CD4-positive, alpha-beta T cell treated with Interferon gamma for 1 hour (primary cell): ENCODE measurements at places on chromosomes 11 and 22.

DNA sequence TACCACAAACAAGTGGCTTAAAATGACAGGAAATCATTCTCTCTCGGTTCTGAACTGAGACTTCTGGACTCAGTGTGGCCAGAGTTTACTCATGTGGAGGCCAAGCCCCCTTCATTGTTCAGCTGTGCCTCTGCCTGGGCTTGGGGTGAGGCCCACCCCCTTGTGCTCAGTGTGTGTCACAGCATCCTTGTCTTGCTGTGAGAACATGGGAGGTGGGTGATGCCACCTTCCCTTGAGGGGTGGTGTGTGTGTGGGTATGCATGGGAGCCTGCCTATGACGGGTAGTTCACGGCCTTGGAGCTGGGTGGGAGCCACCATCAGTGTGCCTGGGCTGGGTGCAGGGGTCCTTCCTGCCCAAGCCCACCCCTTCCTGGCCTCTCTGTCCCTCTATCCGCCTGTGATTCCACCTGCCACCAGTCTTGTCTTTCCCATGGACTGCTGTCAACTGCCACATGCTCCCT, 101.7 kb downstream of the MORC2 start:
- no peak for DNase-seq

DNA sequence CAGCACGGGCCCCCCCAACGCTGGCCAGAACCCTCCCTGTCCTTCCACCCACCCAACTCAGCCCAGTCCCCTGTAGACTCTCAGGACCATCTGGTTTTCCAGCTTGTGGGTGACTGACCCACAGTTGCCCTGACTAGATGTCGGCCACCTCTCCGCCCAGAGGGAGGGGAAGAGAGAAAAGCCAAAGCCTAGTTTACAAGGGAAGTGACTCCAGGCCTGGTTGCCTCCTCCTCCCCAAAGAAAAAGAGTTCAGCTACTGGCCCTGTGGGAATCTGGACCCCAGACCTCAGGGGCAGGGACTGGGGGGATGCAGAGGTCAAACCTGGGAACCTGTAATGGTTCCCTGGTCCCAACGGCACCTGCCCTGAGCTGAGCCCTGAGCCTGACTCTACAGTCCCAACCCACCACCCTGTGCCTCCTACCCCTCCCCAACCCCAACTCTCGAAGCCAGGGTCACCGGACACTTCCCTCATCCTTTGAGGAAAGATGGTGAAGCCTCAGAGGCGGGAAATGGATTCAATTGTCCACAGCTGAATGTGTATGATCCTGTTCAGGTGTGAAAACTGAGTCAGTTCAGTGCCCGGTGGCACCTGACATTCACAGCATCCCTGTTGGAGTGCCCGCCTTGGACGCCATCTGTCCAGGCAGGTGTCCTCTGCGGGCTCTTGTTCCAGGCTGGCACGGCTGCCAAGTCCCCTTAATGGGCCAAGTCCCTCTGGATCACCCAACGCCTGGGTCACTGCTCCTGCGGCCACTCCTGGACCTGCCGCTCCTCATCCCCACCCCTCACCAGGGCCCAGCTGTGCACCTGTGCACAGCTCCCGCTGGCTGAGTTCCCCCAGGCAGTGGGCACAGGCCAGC, 21.0 kb upstream of the WNT7B start:
- DNase-seq: no peak

DNA sequence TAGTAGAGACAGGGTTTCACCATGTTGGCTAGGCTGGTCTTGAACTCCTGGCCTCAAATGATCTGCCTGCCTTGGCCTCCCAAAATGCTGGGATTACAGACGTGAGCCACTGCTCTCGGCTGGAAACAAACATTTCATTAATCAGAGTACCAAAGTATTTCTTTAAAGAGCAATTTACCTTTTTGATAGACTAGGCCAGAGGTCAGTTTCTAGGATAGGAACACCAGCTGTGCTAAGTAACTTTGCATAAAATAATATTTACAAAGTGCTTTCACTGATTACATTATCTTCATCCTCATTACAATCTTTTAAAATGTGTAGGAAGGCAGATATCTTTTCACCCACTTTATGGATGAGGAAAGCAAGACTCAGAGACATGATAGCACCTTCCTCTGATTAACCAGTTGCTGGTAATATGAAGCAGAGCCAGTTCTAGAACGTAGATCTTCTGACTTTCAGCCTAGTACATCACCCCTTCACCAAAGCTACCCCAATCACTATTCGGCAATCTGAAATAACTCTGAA, 355.2 kb downstream of the SOX6 start:
- no peak for DNase-seq

DNA sequence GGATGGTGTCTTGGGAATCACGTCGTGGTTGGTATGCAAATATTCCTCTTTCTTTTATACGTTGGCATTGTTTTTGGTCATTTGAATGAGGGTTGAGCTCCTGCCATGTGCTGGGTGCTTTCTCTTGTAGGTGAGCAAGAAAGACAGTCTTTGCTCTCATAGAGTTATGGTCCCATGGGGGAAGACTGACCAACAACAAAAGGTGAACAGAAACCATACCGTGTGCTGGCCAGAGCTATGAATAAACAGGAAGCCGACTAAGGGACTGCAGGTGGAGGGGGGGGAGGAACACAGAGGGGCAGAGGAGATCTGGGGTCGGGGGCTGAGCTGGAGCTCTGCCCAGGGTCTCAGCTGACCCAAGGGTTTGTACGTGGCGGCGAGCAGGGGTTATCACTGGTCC, 245.3 kb downstream of the CTTN start:
- DNase-seq: no peak

DNA sequence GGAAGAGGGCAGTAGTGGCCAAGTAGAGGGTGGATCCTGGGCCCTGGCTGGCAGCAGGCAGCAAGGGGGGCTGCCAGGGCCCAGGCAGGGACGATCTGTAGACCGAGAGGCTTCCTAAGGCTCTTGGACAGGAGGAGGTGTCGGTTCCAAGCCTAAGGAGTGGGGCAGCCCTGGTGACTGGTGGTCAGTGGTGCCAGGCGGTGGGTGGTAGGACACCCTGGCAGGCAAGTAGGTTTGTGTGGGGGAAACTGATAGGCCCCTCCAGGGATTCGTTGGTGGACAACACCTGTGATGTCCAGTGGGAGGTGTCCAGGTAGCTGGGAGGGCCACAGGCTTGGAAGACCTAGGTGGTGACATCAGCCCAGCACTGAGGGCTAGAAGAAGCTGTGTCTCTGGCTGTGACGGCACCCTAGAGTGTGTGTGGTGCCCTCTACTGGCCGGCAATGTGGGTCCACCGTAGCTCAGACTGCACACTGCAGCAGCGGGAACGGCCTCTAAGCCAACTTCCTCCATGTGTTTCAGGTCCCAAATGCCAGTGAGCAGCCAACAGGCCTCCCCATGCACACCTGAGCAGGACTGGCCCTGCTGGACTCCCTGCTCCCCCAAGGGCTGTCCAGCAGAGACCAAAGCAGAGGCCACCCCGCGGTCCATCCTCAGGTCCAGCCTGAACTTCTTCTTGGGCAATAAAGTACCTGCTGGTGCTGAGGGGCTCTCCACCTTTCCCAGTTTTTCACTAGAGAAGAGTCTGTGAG, 9.4 kb upstream of the SAMM50 start:
- peak; percentile 47 for DNase-seq

GRCh38 chr22:19111140-19111539, 11.1 kb downstream of the DGCR2 start:
- DNase-seq: no peak

GRCh38 chr22:20530368-20531153, 23.2 kb downstream of the MED15 start:
- no peak for DNase-seq

DNA sequence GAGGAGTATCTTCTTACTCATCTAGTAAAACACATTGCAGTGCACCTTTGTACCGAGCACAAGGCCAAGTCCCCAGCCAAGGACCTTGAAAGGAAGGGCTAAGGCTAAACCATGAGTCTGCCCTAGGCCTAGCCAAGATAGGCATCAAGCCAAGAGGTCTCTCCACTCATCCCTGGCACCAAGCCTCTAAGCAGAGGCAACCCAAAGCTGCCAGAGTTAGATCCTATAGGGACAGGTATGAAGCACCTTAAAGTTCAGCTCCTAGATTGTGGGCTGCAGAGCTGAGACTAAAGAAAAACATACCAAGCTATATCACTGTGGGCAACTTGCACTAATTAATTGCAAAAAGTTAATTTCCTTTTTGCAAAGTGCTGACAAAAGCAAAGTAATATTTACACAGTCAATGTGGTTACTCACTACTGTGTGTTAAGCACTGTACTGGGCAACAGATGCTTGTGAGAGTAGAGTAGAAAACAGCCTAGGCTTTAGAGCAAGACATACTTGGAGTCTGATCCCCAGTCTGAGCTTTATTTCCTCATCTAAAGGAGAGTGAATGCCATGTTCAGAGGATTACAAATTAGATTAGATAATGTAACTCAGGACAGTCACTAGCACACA, 7.2 kb downstream of the COA4 start:
- DNase-seq: no peak

DNA sequence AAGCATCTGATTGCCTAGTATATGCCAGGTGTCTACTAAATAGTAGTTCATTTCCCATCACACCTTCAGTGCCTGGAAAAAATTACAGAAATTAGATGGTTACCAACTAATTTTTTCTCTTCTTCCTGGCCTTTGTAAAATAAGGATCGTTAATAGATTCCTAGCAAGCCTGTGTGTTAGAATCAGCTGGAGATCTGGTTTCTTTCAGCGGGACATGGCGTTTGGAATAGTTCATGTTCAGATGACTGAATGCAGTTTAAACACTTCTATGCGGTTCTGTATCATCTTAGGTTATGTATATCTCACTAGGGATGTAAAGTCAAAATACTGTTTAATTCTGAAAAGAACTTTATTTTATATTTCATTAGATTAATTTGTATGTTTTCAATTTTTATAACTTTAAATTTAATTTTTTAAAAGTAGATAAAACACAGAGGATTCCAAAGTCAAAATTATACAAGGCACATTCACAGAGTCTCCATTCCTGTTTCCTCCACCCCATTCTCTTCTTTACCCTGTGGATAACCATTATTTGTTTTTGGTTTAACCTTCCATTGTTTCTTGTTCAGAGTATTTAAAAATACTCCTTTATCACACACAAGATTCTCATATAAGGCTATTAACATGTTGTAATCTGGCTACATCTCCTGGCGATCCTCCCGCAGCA, 132.8 kb downstream of the ATXN10 start:
- no peak for DNase-seq

GRCh38 chr11:117219455-117219854, 12.4 kb downstream of the PCSK7 start:
- DNase-seq: no peak

DNA sequence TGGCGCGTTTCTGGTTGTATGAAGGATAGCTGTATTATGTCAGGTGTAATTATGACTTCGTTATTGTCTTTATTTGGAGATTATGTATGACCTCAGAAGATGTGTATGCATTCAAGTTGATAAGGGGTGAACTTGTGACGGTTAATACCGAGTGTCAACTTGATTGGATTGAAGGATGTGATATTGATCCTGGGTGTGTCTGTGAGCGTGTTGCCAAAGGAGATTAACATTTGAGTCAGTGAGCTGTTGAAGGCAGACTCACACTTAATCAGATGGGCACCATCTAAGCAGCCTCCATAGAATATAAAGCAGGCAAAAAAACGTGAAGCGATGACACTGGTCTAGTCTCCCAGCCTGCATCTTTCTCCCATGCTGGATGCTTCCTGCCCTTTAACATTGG, 15.3 kb upstream of the CD82 start:
- DNase-seq: no peak

- peak; percentile 2 for DNase-seq
Measured at GRCh38 chr11:46006418-46007070, 84.1 kb downstream of the LARGE2 start.

DNA sequence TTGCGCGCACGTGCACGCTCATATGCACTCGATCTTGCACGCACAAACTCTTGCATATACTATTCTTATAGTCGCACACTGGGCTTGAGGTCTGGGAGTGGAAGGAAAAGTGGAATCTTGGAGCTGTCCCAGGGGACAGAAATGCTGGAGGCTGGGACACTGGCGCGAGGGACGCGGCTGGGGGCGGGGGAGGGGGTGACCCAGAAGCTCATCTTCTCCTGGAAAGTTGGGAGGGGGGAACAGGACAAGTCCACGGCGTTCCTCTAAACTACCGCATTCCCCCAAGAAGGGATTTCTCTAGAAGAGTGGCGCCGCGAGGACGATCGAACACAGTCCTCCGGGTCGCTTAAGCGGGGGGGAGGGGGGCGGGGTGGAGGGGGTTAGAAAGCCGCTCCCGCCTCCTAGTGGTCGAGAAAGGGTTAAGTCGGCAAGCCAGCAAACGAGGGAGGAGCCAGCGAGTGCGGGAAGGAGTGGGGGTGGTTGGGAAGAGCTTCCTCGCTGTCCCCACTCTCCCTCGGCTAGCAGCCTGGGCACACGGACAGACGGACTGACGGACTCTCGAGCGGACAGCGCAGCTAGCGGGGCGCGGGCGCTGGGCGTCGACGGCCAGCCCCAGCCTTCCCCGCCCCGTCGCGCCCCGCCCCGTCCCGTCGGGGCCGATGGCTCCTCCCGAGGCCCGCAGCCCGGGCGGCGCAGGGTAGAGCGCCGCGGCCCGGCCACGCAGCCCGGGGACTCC, at the start of gene RTN4RL2:
RTN4RL2 (plus strand) TSS at position 507 of the 736 bp plus-strand sequence. CDS start 338 bp downstream, outside the sequence.
- DNase-seq: no peak

- DNase-seq: no peak
Measured at GRCh38 chr11:12539572-12539971, 134.6 kb upstream of the TEAD1 start.

DNA sequence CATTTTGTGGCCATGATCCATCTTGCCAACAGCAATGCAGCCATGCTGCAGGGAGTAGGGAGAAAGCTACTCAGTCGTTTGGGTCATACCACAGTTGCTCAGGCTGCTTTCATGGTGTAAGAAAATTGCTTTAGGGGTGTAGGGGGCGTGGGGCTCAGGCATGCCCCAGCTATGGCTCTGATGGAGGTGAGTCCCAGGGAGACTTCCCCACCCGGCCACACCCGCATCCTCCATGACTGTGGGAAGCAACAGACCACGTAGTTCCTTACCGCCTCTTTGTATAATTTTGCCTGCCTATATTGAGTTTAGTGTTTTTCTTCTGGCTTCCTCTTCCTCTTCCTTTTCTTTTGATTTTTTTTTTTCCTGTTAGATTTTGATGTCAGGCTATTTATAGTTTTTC, 58.8 kb downstream of the SPECC1L start:
- no peak for DNase-seq

- DNase-seq: no peak
Measured at GRCh38 chr22:20808844-20809243, 34.9 kb downstream of the SERPIND1 start.

DNA sequence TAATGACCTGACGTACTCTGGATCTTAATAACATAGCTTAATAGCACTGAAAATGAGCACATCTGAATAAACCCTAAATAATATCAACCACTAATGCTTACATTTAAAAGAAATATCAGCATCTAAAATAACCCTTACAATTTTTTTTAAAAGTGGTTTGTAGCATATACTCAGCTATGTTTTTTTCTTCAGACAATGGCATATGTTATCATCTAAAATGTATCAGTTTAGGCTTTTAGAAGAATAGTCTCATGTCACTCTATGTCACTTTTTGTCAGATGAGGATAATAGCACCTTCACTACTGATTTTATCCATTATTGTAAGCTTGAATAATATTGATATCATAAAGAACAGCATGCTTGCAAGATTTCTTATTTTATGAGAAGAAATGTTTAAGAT, 654.9 kb upstream of the ANO5 start:
- no peak for DNase-seq
